Spleen (tissue), 13 donors: ENCODE measurements at places on chromosomes 7 and 10. TPM values are rescaled to one million over a fixed set of nuclear protein-coding genes. Genes with fewer than 3 reads are reported as not detected.
A peak's percentile ranks its signal among the peaks of the same experiment; 100 is the strongest.

GRCh38 chr10:95392681-95393164 is 101.9 kb upstream of the PDLIM1 start:
- H3K4me3 ChIP-seq: no peak overlapping the region
- no peaks in the 10 kb centered on the region for H3K36me3 ChIP-seq
- no peak overlapping the region for H3K27ac ChIP-seq
- peaks cover 4% of the 10 kb centered on the region for H3K4me1 ChIP-seq

- no peaks in the 10 kb centered on the region for H3K36me3 ChIP-seq
- H3K4me3 ChIP-seq: no peak overlapping the region
- no peak overlapping the region for H3K27ac ChIP-seq
- no peak for DNase-seq
- H3K4me1 ChIP-seq: no peaks in the 10 kb centered on the region
- no peaks in the 10 kb centered on the region for H3K27me3 ChIP-seq
Measured at GRCh38 chr10:124180947-124181549, 87.7 kb upstream of the CHST15 start.

GRCh38 chr10:84177541-84178141 is 4.0 kb downstream of the GPR15LG start:
- H3K36me3 ChIP-seq: no peaks in the 10 kb centered on the region
- H3K4me3 ChIP-seq: peak overlapping the region; percentile 1
- H3K27ac ChIP-seq: peak overlapping the region; percentile 41
- DNase-seq: peak; percentile 87
- H3K4me1 ChIP-seq: peaks cover 35% of the 10 kb centered on the region
- no peaks in the 10 kb centered on the region for H3K27me3 ChIP-seq

- peak overlapping the region; percentile 4 for H3K27ac ChIP-seq
- no peaks in the 10 kb centered on the region for H3K27me3 ChIP-seq
- DNase-seq: no peak
- no peaks in the 10 kb centered on the region for H3K4me1 ChIP-seq
- no peak overlapping the region for H3K4me3 ChIP-seq
Measured at GRCh38 chr7:14630048-14630447, 272.5 kb downstream of the DGKB start.

DNA sequence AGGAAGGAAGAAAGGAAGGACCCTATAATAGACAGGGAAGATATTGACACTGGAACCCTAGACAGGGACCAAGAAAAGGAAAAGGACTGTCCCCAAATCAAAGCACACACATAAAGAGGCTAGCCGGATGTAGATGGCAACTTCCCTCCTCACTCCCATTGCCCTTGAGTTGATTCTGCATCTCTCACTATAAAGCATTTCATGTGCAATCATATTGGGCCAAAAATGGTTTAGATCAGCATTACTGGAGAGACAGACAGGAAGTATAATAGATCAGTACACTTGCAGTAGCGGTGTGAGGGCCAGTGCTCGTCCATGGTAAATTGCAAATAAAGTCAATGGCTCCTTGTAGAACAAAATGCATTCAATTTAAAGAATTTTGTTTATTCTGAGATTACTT is 8.4 kb downstream of the IFIT3 start:
- H3K4me3 ChIP-seq: no peak overlapping the region
- peaks cover 49% of the 10 kb centered on the region for H3K4me1 ChIP-seq
- H3K27me3 ChIP-seq: no peaks in the 10 kb centered on the region
- peak overlapping the region; percentile 23 for H3K27ac ChIP-seq
- H3K36me3 ChIP-seq: peaks cover 10% of the 10 kb centered on the region

PHKG1 gene
- 2.5 TPM for total RNA-seq

PHYH gene
- total RNA-seq: 14.7 TPM

SLC39A12 gene
- not detected for total RNA-seq
